ENCODE measurements at places on chromosomes 3 and 15. TPM values are rescaled to one million over a fixed set of nuclear protein-coding genes. Genes with fewer than 3 reads are reported as not detected.
A peak's percentile ranks its signal among the peaks of the same experiment; 100 is the strongest.

- H3K27me3 ChIP-seq: no peaks in the 10 kb centered on the region
- peak; percentile 33 for DNase-seq
- peaks cover 10% of the 10 kb centered on the region for H3K4me1 ChIP-seq
- H3K36me3 ChIP-seq: peaks cover 5% of the 10 kb centered on the region
- no peak overlapping the region for H3K27ac ChIP-seq
Measured at GRCh38 chr3:9947025-9947995, 4.9 kb downstream of the PRRT3 start.

GPR149 gene
- not detected for total RNA-seq

DNA sequence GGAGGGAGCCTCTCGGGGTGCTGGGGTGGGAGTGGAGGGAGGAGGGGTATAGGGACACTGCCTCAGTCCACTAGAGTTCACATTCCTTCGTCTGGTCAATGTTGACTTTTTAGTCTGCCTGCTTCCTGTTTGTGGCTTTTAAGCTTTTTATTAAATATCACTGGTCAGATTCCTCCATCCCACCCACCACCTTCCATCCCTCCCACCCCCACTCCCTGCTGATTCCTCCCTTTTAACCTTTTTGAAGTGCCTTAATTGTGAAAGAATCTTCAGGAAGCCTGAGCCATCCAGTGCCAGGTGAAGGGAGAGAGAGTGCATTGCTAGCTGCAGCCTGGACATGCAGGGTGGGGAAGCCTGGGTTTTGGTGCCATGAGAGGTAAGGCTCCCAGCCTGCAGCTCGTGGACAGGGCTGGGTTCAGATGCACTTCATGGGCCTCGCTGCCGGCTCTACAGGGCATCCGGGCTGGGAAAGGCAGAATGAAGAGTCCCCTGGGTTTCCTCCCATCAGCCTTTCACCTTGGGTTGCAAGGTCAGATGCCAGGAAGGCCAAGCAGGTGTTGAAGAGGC is 105.9 kb downstream of the DNAJB8 start:
- DNase-seq: no peak
- H3K4me1 ChIP-seq: peaks cover 13% of the 10 kb centered on the region
- no peak overlapping the region for H3K27ac ChIP-seq
- H3K27me3 ChIP-seq: no peaks in the 10 kb centered on the region

DNA sequence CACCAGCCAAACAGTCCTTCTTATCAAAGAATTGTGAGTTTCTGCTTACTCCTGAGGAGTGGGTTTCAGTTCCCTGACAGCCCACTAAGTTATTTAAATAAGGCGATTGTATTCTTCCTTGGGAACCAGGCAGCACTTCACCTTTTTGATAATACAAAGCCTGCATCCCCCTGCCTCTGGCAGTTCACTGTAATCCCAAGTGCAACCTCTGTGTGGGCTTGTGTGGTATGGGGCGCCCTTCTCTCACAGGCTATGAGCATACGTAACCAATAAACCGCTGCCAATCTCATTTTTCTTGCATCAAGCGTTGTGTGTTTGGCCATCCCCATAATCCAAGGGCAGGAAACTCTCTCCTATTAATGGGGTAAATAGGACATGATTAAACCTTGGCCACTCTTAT is 1025.6 kb downstream of the NSUN3 start:
- H3K27ac ChIP-seq: no peak overlapping the region
- H3K36me3 ChIP-seq: no peaks in the 10 kb centered on the region
- H3K27me3 ChIP-seq: no peaks in the 10 kb centered on the region
- no peak overlapping the region for H3K4me3 ChIP-seq
- H3K4me1 ChIP-seq: no peaks in the 10 kb centered on the region
- no peak for DNase-seq

- peak; percentile 4 for DNase-seq
- H3K4me3 ChIP-seq: no peak overlapping the region
- H3K4me1 ChIP-seq: peaks cover 2% of the 10 kb centered on the region
- H3K36me3 ChIP-seq: no peaks in the 10 kb centered on the region
- peaks cover 19% of the 10 kb centered on the region for H3K27me3 ChIP-seq
Measured at GRCh38 chr3:24496529-24497482, 2.2 kb upstream of the THRB start.

ARHGEF3 gene
- total RNA-seq: 2.3 TPM

- peak overlapping the region; percentile 23 for H3K4me3 ChIP-seq
- H3K4me1 ChIP-seq: peaks cover 15% of the 10 kb centered on the region
- no peaks in the 10 kb centered on the region for H3K36me3 ChIP-seq
- H3K27me3 ChIP-seq: peaks cover 5% of the 10 kb centered on the region
Measured at GRCh38 chr3:194140520-194141414, 4.8 kb downstream of the HES1 start.

DNA sequence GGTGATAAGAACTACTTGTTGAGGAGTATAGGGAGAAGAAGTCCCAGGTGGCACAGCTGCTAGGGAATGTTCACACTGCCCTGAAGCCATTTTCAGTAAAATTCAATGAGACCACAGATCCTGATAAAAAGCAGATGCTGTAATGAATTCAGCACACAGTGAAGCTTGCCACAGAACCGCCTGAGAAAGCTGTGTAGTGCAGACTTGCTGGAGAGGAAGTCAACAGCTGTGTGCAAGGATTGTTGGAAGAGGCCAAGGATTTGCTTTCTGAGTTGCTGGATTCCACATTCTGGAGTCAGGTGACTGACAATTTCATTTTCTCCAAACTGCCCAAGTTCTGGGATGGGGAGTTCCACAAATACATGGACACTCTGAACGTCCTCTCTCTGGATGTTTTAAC is 70.9 kb downstream of the ANP32A start:
- no peaks in the 10 kb centered on the region for H3K36me3 ChIP-seq
- no peak overlapping the region for H3K4me3 ChIP-seq
- no peaks in the 10 kb centered on the region for H3K4me1 ChIP-seq

- no peaks in the 10 kb centered on the region for H3K27me3 ChIP-seq
- H3K4me3 ChIP-seq: no peak overlapping the region
- no peak for DNase-seq
Measured at GRCh38 chr3:64940596-64941348, 253.0 kb upstream of the ADAMTS9 start.

- H3K4me1 ChIP-seq: no peaks in the 10 kb centered on the region
- H3K27ac ChIP-seq: no peak overlapping the region
- no peaks in the 10 kb centered on the region for H3K36me3 ChIP-seq
- no peak overlapping the region for H3K4me3 ChIP-seq
Measured at GRCh38 chr3:29022976-29023375, 257.9 kb upstream of the RBMS3 start.

DNA sequence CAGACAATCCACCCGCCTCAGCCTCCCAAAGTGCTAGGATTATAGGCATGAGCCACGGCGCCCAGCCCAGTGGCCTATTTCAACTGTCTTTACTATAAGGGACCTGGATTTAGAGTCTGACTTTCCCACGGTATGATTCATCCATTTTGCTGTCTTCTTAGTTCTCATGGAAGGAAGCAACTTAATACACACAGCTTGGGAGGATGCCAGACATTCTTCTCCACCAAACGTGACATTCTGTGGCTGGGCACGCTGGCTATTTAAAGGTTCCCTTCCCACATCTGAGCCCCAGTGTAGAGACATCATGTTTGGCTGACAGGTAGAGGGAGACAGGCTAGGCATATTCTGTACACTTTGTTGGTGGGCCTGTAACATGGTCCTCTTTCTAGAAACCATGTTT is 26.2 kb downstream of the FAM43A start:
- no peak overlapping the region for H3K4me3 ChIP-seq
- DNase-seq: peak; percentile 91
- peaks cover 25% of the 10 kb centered on the region for H3K27me3 ChIP-seq
- H3K4me1 ChIP-seq: no peaks in the 10 kb centered on the region

DNA sequence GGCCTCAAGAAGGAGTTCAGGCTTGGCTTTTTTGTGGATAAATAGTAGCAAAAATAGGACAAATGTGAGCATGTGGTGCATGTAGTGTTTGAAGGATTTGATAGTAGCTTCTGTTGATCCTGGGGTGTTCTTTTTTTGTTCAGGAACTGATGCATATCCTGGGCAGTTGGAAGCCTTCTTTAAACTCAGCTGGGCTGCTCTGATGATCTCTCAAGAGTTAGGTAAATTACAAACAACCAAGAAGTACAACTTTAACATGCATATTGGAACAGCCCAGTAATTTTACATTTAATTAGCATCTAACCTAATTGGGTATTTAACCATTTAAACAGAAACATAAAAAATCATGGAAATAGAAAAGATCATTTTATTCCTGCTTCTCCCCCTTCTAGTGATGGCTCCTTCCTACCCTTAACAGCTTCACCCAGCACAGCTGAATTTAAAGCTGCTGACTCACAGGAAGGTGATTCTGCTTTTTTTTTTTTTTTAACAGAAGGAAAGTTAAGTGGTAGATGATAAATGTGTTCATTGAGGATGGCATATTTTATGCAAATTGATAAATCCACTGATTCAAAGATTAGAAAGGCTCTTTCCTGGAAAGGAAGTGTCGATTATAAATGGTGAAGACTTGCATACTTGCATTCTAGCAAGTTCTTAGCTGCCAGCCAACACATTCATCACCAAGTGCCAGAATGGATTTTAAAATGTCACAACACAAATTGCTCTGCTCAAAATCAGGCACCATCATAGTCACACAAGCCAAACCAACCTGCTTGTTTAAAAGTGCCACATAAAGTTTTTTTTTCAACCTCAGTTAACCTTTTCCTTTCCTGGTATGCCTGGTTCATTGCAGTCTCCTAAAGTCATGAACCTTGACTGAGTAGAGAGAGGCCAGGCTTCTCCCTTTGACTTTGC is 20.0 kb downstream of the SLC35G2 start:
- no peaks in the 10 kb centered on the region for H3K36me3 ChIP-seq
- no peak overlapping the region for H3K4me3 ChIP-seq
- no peaks in the 10 kb centered on the region for H3K27me3 ChIP-seq

NR2F2 gene
- total RNA-seq: 28.1 TPM

GRCh38 chr3:187855131-187855530 is 109.9 kb upstream of the BCL6 start:
- DNase-seq: no peak
- H3K4me1 ChIP-seq: peaks cover 7% of the 10 kb centered on the region
- H3K27me3 ChIP-seq: peaks cover 5% of the 10 kb centered on the region
- H3K36me3 ChIP-seq: no peaks in the 10 kb centered on the region
- no peak overlapping the region for H3K4me3 ChIP-seq

OXTR gene
- 56.1 TPM for total RNA-seq

DNA sequence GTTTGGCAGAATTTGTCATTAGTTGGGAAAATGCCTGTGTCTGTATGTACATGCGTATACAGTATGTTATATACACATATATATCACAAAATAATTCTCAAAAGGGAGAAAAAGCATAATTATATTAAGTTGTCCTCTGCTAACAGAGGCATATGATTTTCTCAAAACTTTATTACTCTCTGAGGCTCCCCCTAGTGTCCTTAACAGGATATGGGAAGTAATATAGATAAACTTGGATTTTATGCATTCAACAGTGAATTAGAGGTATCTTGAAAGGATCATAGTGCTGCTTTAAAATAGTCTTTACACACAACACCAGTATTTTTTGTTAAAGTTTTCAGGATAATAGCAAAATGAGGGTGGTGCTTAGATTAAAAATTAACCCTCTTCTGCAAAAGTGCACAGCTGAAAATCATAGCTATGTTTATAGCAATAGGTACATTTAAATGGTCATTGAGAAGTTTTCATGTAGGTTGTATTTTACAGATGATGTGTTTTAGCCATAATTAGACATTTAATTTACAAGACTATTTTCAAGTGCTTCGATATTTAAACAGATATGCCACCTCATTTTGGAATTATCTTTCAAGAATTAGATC is 454.0 kb upstream of the ROBO2 start:
- H3K4me1 ChIP-seq: no peaks in the 10 kb centered on the region
- no peaks in the 10 kb centered on the region for H3K36me3 ChIP-seq
- H3K27me3 ChIP-seq: no peaks in the 10 kb centered on the region
- no peak overlapping the region for H3K27ac ChIP-seq

DNA sequence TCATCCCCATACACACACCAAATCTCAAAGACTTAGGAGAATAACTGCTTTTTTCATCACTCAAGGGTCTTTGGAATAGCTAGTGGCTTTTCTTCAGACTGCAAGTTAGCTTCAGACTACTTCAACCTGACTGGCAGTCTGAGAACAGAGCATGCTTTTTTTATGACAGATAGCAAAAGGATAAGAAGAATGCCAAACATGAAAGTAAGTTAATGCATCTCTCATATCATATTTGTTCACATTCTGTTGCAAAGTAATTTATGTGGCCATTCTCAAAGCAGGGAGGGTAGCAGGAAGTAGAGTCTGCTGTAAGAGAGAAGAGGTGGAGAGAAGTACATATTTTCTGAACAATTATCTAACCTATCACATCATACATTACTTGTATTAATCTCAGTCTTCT is 544.4 kb downstream of the ZPLD1 start:
- no peak overlapping the region for H3K27ac ChIP-seq
- H3K4me1 ChIP-seq: no peaks in the 10 kb centered on the region
- H3K36me3 ChIP-seq: no peaks in the 10 kb centered on the region
- DNase-seq: no peak
- H3K27me3 ChIP-seq: no peaks in the 10 kb centered on the region

GRCh38 chr15:74782259-74783071 is 585 bp downstream of the CSK start:
- peaks cover 16% of the 10 kb centered on the region for H3K4me1 ChIP-seq
- DNase-seq: no peak
- peak overlapping the region; percentile 92 for H3K4me3 ChIP-seq
- no peaks in the 10 kb centered on the region for H3K27me3 ChIP-seq
- H3K36me3 ChIP-seq: peaks cover 2% of the 10 kb centered on the region
- peak overlapping the region; percentile 57 for H3K27ac ChIP-seq

GP5 gene
- under 0.01 TPM for total RNA-seq

DNA sequence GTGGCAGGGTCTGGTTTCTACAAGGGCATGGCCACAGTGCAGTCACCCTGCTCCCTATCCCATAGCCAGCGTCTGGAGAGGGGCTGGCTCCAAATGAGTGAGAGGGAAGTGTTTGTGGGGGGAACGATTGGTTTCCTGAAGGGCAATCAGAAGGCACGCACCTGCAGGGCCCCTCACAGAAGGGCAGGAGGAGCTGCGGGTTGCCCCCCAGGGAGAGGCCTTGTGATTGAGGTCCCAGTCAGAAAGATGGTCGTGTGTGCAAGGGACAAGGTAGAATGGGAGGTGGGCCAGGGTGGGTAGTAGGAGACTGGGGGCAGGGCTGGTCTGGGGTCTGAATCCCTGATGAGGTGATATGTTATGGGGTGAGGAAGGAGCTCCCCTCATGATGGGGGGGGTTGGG is 35.8 kb downstream of the LIMD1 start:
- peaks cover 4% of the 10 kb centered on the region for H3K36me3 ChIP-seq
- H3K4me1 ChIP-seq: peaks cover 31% of the 10 kb centered on the region
- H3K4me3 ChIP-seq: no peak overlapping the region
- no peak overlapping the region for H3K27ac ChIP-seq
- H3K27me3 ChIP-seq: no peaks in the 10 kb centered on the region

GRCh38 chr3:67382536-67382935 is 271.9 kb downstream of the SUCLG2 start:
- peaks cover 4% of the 10 kb centered on the region for H3K4me1 ChIP-seq
- no peaks in the 10 kb centered on the region for H3K36me3 ChIP-seq
- H3K4me3 ChIP-seq: no peak overlapping the region
- H3K27me3 ChIP-seq: no peaks in the 10 kb centered on the region

WNT5A gene
- 224 TPM for total RNA-seq

- DNase-seq: peak; percentile 84
- peak overlapping the region; percentile 96 for H3K27ac ChIP-seq
- peaks cover 14% of the 10 kb centered on the region for H3K36me3 ChIP-seq
- H3K4me1 ChIP-seq: peaks cover 32% of the 10 kb centered on the region
- no peaks in the 10 kb centered on the region for H3K27me3 ChIP-seq
Measured at GRCh38 chr15:60399931-60400330, 2.1 kb upstream of the ANXA2 start.
